T-cell (primary cell): ENCODE measurements at places on chromosomes 6 and 20.

GRCh38 chr6:109772883-109773431, 81.9 kb downstream of the FIG4 start:
- no peak for DNase-seq

DNA sequence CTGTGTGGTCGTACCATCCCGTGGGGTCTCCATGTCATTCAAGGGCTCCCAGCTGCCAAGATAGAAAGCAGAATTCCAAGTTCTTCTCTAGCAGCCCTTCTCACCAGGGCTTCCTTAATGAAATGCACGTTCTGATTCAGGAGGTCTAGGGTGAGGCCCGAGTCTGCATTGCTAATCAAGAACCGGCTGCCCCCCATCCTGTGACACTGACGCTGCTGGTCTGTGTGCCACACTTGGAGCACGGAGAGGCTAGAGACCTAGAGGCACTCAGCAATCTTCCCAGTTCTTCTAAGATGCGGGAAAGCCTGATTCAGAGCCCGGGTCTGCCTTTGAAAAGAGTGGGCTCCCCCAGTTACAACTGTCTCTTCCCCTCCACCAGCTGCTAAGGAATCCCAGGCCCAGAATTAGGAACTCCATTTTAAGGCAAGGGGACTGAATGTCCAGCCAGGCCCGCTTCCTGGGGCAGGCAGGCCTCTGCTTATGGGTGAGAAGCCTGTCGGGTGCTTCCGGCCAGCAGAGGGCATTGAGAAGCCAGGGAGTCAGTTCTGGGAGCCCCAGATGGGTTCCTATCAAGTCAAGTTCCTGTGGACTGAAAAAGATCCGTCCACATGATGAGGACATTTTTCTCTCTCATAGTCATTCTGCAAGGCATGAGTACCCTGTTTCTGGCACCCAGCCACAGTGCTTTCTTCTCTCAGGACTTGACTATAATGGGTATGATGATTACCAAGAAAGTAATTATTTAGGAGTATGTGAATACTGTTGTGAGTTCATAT, 69.8 kb upstream of the RIN2 start:
- DNase-seq, result no peak

DNA sequence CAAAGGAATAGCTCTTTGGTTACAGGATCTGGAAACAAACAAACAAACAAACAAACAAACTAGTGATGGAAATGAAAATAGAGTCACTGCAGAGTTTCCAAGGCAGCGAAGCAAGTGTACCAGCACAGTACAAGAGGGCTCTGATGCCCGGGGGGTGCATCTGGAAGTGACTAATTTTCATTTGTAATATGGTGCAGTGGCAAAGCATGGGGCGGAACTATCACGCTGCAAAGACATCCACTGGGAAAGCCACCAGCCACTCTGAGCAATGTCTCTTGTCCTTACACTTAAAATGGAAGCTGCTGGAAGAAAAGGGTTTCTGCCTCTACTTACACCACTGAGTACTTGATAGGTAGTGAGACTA, 44.4 kb upstream of the NEDD9 start:
- no peak for DNase-seq

DNA sequence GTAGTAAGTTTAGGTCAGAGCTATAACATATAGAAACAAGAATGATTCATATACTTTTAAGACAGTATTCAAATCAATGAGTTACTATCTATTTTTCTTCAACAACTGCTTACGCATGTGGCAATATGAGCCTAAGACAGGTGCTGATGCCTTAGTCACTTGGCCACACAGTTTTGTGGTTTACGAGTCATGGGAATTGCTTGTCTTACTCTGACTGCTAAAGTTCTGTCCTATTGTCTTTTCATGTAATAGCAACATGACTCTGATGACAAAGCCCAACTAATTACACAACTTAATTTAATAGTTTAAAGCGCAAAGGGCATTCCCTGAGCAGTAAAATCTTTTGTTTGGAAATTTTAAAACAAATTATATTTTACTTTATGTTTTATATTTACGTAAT, 159.3 kb upstream of the CENPW start:
- DNase-seq, result no peak

DNA sequence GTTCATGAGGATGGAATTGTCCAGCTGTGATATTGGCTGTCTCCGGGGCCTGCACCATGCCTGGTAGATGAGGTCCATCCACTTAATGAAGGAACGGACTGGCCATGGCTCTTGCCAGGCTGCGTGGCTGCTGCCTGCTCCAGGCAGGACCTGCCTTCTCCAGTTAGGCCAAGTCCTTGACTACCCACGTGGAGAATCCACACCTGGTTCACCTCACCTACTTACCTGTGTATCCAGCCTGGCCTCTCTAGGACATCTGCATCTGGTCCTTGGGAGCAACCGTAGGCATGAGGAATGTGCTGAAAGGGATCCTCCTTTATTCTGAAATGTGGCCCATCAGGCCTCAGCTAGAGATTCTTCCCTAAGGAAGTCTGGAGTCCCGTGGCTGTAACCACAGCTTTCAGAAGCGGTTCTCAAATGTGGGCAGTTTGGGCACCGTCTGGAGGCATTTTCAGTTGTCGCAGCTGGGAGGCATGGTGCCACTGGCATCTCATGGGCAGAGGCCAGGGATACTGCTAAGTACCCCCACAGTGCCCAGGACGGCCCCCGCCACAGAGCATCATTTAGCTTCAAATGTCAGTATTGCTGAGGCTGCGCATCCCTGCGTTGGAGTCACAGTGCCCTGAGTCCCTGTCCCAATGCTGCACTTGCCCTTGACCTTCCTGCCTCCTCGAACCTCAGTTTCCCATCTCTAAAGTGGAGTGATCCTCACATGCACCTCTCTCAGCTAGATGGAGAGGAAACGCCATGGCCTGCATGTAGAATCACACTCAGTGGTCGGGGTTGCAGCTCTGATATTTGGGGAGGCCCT, 67.5 kb downstream of the PHACTR3 start:
- no peak for DNase-seq

- peak; percentile 42 for DNase-seq
These were observed 87.8 kb downstream of the DHX35 start for GRCh38 chr20:39049684-39050554.

DNA sequence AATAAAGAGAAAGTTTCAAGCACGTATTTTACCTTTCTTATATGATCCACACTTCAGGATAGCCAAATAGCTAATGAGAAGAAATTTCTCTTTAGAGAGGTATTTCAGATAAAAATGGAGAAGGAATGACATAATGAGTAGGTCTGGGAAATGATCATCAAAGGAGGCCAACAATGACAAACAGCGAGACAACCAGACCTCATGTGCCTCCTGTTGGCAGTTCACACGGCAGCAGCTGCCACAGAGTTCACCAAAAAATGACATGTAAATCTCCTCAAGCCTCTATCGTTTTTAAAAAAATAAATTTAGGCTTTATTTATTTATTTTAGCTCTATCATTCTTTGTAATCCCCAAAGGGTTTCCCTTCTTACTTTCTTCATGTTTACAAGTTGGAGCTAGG, 47.7 kb downstream of the SLC2A12 start:
- no peak for DNase-seq

- DNase-seq, result no peak
These were observed 62.1 kb upstream of the ZNF217 start for GRCh38 chr20:53655625-53656292.

- no peak for DNase-seq
These were observed 4.4 kb upstream of the CCDC28A start for GRCh38 chr6:138769102-138769676.

DNA sequence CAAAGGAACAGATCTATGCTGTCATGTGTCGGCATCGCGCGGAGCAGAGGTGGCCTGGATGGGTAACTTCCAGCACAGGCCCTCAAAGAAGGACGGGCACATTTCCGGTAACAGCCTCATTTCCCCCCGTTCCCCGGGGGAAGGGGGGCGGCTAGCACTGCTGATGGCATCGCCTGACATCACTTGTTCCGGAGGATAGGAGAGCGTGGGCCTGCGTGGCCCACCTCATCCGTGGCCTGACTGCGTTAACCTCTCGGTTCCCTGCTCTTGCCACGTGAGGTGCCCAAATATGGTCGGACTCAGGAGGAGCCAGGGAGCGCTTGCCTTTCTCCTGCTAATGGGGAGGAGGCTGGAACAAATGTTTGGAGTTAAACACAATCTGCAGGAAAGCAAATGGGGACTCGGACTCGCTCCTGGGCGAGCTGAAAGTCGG, at the start of gene AKAP12:
Gene AKAP12 (plus strand): TSS at position 365 of the 433 bp plus-strand sequence. CDS start 596 bp downstream, outside the sequence.
- no peak for DNase-seq

- no peak for DNase-seq
These were observed 3.9 kb downstream of the OLIG3 start for GRCh38 chr6:137490006-137490905.

DNA sequence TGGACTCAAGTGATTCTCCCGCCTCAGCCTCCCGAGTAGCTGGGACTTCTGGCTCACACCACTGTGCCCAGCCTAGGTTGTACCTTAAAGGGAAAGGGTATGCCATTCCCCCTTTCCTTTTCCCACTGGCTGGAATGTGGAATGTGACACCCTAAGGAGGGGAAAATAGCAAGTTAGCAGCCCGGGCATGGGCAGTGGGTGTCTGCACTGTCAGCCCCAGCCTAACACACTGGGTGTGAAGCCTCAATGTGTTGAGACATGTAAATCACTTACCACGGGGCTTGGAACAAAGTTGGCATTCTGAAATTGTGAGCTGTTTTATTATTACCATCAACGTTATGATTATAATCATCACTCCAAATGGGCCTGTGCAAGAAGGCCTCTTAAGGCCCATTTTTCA, 80.8 kb upstream of the PTPN1 start:
- DNase-seq, result no peak

DNA sequence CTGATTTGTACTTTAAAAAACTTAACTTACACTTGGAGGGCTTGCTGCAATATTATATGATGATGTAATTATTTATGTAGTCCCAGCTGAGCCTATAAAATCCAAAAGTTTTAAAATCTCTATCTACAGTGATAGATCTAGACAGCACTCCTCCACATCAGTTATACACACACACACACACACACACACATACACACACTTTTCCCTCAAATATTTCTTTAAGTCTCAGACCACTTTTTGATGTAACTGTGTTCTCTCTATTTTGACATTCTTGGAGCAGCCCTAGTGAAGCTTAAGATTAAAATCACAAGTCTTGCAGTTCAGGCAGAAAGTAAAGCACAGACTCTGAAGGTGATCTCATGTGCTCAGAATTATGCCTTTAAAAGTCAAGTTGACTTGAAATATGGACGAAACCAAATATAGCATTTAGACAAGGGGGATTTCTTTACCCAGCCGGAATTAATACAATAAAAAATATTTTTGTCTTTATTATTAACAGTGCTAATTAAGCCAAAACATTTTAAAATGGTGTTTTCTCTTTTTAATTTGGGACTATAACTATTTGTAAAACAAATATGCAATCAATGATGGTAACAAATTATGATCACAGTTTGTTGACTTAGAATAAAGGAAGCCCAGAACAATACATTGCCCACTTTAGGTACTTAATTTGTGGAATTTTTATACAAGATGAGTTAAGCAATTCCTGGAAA, 63.5 kb upstream of the TMEM30A start:
- no peak for DNase-seq

GRCh38 chr20:39825950-39826349, 863.1 kb downstream of the MAFB start:
- no peak for DNase-seq

DNA sequence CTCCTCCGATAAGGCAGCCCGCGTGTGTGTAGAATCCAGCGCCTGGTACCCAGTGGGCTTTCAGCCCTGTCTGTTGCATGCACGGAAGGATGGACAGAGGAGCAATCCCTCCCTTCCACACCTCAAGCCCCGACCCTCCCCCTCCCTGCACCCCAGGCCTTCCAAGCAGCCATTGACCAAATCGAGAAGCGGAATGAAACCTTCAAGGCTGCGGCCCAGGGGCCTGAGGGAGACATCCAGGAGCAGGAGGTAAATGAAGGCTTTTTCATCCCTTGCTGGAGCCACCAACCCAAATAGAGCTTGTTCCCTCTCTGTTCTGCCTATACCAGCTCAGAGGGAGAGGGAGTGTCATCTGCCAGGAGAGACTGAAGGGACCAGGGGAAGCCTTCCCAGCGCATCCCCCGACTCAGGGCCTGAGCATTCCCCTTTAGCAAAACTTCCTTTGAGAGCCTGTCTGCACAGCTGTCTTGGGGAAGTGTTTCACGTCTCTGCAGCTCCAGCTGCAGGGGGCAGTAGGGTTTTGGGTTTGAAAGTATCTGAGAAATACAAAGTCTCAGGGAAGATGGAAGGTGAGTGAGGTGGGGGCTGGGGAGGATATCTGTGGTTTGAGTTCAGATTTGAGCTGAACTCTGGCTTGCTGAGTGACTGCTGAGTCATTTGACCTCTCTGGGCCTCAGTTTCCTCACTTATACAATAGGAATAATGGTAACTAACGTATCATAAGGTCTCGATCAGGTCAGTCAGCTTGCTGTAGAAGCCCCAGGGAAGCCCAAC, 16.1 kb downstream of the FGD2 start:
- DNase-seq, result peak; percentile 64

GRCh38 chr6:110512991-110513390, 36.6 kb upstream of the SLC22A16 start:
- DNase-seq, result no peak

DNA sequence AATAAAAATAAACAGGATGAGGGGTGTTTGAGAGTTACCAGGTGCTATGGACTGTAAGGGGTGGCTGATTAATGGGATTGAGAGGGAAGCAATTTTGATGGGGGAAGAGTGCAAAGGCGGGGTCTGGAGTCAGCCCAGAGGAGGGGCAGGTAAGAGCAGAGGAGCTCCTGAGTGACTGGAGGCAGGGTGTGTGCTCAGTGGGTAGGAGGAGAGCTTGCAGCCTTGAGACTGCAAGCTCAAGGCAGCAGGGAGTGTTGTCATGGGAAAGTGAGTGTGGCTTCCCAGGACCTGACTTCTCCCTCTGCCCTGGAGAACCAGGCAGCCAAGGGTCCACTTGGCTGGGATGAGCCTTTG, 54.2 kb downstream of the RAB44 start:
- no peak for DNase-seq

- DNase-seq, result no peak
These were observed 403.6 kb downstream of the PLCB1 start for GRCh38 chr20:8535403-8536261.

GRCh38 chr6:159324596-159324995, 155.4 kb downstream of the FNDC1 start:
- DNase-seq, result no peak
